GM12878 (cell line): ENCODE measurements at places on chromosomes 16 and 17.

DNA sequence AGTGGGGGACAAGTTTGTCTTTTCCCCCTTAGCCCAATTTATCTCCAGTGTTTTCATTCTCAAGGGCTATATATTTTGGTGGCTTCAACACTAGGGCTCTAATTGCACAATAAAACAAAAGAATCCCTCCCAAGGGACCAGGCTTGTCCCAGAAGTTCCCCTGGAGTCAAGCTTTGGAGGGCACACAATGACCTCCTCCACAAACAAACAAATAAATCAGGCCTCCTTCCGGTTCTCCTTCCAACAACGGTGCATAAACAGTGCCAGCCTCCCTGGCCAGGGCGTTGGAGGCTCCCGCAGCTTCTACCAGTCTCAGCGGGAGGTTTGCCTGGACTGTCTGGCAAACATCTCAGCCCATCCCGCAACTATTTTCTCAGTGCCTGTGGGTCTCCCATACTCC is 188.0 kb upstream of the FOXF1 start:
- H3K27me3 ChIP-seq = no peaks in the 10 kb centered on the region; the same call in 1 of the 2 replicates
- no peaks in the 10 kb centered on the region for H3K36me3 ChIP-seq
- DNase-seq = no peak
- no peak overlapping the region for H3K4me3 ChIP-seq
- no peaks in the 10 kb centered on the region for H3K4me1 ChIP-seq

GRCh38 chr17:17561408-17562145 is 29.9 kb downstream of the PEMT start:
- H3K4me1 ChIP-seq = no peaks in the 10 kb centered on the region
- H3K4me3 ChIP-seq = no peak overlapping the region
- no peaks in the 10 kb centered on the region; the same call in 1 of the 2 replicates for H3K36me3 ChIP-seq
- no peaks in the 10 kb centered on the region for H3K27me3 ChIP-seq
- H3K27ac ChIP-seq = no peak overlapping the region

DNA sequence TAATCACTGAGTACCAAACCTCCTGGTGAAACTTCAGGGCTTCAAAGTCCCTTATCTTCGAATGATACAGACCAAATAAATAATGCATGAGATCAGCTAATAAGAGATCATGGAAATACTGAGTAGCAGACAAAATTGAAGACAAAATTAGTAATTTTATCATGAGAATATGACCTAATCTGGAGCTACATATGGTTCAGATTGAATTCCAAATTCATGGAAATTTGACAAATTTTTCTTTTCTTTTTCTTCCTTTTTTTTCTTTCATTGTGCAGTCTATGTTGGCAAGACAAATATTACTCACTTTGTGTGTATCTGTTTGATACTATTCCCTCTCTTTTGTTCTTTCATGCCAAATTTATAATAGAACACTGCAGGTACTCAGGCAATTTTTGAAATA is 218.1 kb upstream of the KCNJ16 start:
- H3K27ac ChIP-seq = no peak overlapping the region
- H3K4me3 ChIP-seq = no peak overlapping the region
- H3K27me3 ChIP-seq = no peaks in the 10 kb centered on the region
- DNase-seq = no peak
- H3K36me3 ChIP-seq = no peaks in the 10 kb centered on the region

GRCh38 chr17:33225994-33226393 is 67.1 kb downstream of the ASIC2 start:
- H3K27ac ChIP-seq = no peak overlapping the region
- no peak overlapping the region for H3K4me3 ChIP-seq
- no peaks in the 10 kb centered on the region for H3K4me1 ChIP-seq
- no peak for DNase-seq

DNA sequence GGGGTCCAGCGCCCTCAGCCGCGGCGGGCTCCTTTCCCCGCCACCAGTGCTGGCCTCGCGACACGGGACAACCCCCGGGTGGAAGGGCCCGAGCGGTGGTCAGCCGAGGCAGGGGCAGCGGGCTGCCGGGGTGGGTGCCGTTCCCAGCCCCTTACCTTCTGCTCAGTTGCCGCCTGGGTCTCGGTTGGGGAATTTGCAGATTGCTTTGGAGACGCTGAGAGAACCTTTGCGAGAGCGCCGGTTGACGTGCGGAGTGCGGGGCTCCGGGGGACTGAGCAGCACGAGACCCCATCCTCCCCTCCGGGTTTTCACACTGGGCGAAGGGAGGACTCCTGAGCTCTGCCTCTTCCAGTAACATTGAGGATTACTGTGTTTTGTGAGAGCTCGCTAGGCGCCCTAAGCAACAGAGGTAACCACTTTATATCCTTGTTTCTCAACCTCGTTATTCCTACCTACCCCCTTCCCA is 381 bp downstream of the CTNS start:
- no peaks in the 10 kb centered on the region; the same call in 1 of the 2 replicates for H3K36me3 ChIP-seq
- H3K4me1 ChIP-seq = peaks cover 4% of the 10 kb centered on the region; the same call in 1 of the 2 replicates
- H3K4me3 ChIP-seq = peak overlapping the region; percentile 86
- H3K27ac ChIP-seq = peak overlapping the region; percentile 98
- no peak for DNase-seq
- no peaks in the 10 kb centered on the region for H3K27me3 ChIP-seq

DNA sequence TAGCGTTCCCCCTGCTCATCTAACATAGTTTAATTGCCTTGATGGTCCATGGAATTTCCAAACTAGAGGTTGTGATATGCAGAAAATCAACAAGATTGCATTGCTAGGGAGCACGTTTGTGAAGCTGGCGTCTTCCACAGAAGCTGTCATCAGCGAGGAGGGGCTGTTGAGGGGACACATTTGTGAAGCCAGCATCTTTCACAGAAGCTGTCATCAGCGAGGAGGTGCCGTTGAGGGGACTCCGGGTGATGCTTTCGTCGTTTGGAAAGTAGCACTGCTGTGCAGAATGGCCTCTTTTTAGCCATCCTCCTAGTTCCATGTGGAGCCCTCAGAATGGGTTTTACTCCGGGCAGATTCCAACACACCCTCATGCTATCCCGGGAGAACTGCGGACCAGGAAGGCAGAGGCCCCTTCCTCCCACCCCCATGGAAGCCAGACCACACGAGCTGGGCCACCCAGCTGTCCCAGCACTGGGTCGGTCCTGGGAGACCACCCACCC is 119.6 kb upstream of the CHMP6 start:
- DNase-seq = no peak
- H3K27ac ChIP-seq = no peak overlapping the region
- H3K36me3 ChIP-seq = no peaks in the 10 kb centered on the region; the same call in none of the 2 replicates
- no peak overlapping the region for H3K4me3 ChIP-seq
- H3K4me1 ChIP-seq = peaks cover 7% of the 10 kb centered on the region
